ENCODE measurements at places on chromosomes 5 and 9.

DNA sequence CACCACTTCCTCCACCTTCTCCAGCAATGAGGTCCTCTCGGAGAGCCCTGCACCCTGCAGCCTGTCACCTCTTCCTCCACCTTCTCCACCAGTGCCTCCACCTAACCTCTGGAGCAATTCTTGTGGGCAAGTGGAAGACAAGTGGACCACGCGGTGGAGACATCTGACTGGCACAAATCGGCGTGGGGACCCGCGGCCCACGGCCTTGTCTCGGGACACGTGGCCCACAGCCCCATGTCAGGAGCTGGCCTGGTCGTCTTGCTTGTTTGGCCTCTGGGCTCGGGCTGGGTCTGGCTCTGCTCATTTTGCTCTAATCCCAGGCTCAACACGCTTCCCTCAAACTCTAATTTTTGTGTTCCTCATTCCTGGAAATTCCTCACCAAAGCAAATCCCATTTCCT, 393.1 kb upstream of the IRX1 start:
- no peak for DNase-seq

- DNase-seq = no peak
Observed at GRCh38 chr5:23223846-23224245, 283.6 kb upstream of the PRDM9 start.

GRCh38 chr9:19517202-19517942, 108.6 kb downstream of the ACER2 start:
- DNase-seq = no peak

DNA sequence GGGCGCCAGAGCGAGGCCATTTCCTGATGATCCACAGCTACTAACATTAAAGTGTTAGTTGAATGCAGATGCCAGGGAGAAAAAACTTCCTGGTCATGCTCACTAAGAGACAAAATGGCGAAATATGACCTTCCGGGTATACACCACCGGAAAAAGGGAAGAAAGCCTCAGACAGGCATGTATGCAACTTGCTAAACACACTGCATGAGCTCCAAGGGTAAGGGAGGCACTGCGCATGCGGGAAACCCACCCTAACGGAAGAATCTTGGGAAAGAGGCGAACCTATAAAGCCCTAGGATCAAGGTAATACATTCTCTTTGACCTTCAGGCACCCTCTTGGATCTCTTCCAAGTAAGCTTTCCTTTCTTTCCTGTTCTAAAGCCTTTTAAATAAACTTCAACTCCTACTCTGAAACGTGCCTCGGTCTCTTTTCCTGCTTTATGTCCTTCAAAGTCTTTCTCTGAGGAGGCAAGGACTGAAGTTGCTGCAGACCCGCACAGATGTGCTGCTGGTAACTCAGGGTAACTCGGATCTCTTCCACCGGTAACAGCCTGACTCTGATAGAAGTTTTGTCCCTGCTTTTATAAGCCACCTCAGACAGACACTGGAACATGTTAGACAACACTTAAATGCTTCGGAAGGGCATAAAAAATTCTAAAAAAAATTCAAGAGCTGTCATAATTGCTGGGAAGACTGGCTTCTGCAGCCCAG, 64.9 kb downstream of the DTWD2 start:
- no peak for DNase-seq

GRCh38 chr9:128056887-128057723, 10.0 kb downstream of the NAIF1 start:
- no peak for DNase-seq

- DNase-seq = no peak
Observed at GRCh38 chr9:105138306-105138801, 106.1 kb upstream of the SLC44A1 start.

DNA sequence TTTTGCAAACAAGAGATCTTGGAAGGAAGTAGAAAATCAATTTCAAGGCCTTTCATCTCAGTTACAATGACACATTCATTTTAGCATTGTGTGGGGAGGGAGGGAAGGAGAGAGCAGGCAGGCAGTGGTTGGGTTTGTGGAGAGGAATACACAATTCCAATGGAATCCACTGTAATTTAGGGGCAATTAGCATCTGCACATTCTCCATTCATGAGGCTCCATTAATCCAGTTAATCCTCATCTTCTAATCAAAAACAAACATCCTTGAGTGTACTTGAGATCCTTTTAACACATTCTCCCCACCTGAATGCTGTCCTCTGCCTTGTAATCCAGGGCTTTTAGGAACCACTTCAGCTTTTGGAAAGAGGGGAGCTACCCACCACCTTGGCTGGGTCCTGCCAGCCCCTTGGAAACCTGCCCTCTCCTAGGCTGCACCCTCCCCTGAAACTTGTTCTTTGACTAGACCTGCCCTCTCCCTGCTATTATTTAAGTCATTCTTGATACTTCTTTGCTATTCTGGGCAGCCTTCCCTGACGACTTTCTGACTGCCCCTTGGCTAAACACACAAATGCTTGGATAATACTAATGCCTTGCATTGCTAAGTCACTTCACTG, 271.2 kb downstream of the SLIT3 start:
- DNase-seq = no peak

- DNase-seq = no peak
Observed at GRCh38 chr9:8515748-8516147, 716.2 kb upstream of the DMAC1 start.

DNA sequence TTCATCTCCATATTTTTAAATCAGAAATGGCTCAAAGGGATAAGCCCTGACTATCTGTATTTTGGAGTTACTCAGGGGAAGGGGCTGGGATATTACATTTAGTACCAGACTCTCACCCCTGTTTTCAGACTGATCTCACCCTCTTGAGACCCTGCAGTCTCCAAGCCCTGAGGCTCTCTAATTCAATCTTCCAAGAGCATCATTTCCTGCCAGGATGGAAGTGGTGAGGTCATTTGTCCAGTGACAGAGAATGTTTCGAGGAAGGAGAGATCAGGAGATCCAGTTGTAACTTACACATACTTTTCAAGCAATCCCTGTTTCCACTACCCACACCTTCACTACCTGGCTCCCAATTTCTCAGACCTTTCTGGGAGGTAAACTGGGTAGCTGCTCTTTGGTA, 295.5 kb upstream of the EFNA5 start:
- DNase-seq = no peak

GRCh38 chr5:56289602-56289987, 56.5 kb upstream of the ANKRD55 start:
- no peak for DNase-seq

Data from stimulated activated CD8-positive, alpha-beta memory T cell treated with anti-CD3 and anti-CD28 coated beads, Interleukin-7, amount 100 ng/mL, for 48 hours (primary cell).